ENCODE measurements at places on chromosomes 11 and 22.

DNA sequence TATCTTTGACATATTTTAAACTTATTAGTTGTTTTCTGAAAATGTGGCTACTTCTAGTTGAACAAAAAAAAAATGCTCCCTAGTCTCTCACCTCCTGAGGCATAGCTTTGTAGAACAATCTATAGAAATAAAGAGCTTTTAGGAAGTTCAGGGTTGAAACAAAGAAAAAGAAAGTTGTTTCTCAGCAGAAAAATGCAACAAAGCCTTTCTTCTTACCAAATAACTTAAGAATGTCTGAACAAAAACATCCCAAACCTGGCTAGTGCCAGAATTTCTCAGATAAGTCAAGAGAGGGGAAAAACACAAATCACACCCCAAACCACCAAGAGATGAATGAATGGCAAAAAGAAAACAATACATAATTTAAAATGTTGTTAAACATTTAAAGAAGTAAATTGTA is 114.1 kb downstream of the MAML2 start:
- no peak for DNase-seq

GRCh38 chr11:85810871-85811611 is at the start of gene SYTL2:
SYTL2 (minus strand) TSS chr11:85811141; CDS start chr11:85757725, 53,416 bp downstream.
- no peak for DNase-seq

DNA sequence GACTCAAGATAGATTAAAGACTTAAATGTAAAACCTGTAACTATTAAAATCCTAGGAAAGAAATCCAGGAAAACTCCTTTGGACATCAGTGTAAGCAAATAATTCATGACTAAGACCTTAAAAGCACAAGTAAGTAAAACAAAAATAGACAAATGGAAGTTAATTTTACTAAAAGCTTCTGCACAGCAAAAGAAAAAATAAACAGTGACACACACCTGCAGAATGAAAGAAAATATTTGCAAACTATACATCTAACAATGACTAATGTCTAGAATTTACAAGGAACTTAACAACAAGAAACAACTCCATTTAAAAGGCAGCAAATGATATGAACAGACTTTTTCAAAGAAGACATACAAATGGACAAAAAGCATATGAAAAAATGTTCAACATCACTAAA is 359.1 kb downstream of the LUZP2 start:
- DNase-seq, result no peak

- no peak for DNase-seq
Measured at GRCh38 chr11:102318469-102318868, 1.2 kb downstream of the BIRC3 start.

DNA sequence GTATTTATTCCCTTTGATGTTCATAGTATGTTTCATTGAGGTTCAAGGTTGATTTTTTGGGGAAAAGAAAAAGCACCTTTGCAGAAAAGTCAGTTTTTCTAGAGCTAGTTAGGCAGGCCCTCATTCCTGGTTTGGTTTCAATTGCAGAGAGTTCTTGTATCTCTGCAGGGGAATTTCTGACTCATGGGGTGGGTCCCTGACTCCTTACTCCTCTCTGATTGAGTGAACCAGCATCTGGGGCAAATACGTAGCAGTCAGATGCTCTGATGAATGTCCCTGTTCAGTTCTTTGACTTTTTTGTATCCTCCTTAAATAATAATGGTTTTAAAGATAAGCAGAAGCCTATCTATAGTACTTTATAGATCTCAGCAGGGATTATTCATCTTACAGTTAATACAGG is 7.7 kb upstream of the NCR3LG1 start:
- DNase-seq, result no peak

GRCh38 chr11:18145025-18145424 is 12.7 kb downstream of the MRGPRX3 start:
- no peak for DNase-seq

DNA sequence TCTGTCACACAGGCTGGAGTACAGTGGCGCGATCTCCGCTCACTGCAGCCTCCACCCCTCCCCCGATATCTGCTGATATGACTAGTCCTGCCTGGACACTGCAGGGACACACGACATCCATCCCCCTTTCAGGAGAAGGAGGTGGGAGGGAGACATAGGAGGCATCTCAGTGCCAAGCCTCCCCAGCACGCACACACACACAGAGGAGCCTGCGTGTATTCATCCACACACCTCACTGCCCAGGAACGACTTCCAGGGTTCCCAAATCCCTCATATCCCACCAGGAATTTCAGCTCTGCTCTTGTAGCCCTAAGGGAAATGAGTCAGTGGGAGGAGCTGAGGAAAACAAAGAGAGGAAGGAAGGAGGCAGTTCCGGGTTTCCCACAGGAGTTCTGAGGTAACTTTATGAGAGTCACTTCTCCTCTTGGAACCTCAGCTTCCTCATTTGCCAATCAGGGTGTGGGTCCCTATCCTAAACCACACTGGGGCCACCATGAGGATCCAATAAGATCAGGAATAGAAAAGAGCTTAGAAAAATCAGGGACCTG is 37.2 kb upstream of the ACER3 start:
- DNase-seq, result no peak

GRCh38 chr11:46278387-46279125 is 1.1 kb downstream of the CREB3L1 start:
- DNase-seq, result no peak

GRCh38 chr11:44581246-44581645 is 15.8 kb downstream of the CD82 start:
- no peak for DNase-seq

DNA sequence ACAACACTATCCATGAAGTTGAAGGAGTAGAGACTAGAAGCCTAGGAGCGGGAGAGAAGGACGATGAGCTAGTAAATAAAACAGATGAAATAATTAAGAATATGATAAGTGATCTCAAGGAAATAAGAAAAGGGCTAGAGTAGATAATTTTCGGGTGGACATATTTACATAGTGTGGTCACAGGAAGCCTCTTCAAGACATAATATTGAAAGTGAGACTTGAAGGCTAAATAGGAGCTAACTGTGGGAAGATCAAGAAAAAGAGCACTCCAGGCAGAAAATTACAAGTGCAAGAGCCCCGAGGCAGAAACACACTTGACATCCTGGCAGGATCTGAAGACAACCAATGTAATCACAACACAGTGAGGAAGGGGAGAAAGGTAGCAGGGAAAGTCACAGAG is 11.9 kb upstream of the PPFIBP2 start:
- no peak for DNase-seq

DNA sequence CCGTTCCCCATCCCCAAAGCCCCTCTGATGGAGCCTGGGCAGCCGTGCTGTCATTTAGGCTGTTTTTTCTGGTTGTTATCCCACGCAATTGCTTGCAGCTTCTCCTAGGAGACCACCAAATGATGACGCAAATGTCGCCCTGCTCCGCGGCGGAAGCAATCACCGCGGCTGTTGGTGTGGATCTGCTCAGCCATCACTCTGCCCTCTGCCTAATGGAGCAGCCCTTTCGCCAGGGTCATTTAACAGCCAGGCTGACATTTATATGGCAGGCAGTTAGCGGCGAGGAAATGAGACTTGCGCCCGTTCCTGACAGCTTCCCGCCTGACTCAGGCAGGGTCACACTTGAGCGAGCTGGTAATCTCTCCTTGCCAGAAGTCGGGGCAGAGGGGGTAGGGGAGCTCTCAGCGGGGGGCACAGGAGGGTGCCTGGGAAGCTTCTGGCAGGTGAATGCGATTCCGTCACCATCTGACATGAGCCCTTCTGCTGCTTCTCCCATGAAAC is 97.9 kb upstream of the RTL6 start:
- DNase-seq, result peak; percentile 74

- DNase-seq, result no peak
Measured at GRCh38 chr22:30277547-30278344, 11.1 kb upstream of the OSM start.

GRCh38 chr22:37844904-37845329 is 783 bp upstream of the ANKRD54 start:
- DNase-seq, result no peak

DNA sequence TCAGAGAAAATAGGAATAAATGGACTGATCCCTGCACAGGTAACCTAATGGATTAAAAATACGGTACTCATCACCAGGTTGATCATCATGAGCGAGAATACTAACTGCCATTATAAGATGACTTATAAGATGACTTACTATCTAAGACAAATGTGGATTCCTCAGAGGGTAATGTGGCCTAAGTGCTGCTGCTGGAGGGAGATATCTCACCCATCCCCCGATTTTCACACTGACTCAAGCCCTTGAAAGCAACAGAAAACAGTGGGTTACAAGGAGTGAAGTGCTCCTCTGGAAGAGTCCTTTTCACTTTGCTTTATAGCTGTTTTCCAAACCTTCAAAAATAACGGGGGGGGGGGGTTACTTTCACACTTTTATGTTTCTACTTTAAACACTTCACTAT is 920 bp downstream of the TMEM218 start:
- no peak for DNase-seq

Data from NCI-H524 treated with DMSO at 0.1 percent for 48 hours (cell line).